ENCODE measurements at places on chromosomes 16 and 17. TPM values are rescaled to one million over a fixed set of nuclear protein-coding genes. Genes with fewer than 3 reads are reported as not detected.

The C16orf92 gene
- not detected for polyA plus RNA-seq

DNA sequence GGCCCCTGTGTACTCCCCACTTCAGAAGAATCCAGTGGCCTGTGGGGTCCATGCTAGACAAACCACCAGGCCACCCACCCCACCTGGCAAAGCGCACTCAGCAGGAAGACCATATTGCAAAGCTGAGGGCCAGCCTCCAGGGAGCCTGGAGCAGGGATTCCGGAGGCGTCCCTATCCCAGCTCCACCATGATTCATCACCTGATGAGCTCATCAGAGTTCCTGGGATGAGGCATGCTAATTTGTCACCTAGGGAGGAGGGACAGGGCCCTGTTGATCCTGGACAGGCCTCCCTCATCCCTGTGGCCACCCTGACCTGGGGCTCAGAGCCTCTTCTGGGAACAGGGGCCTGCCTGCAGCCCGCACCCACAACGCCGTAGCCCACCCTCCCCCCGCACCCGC is 131.6 kb upstream of the PLCG2 start:
- DNase-seq, result no peak

- no peak for DNase-seq
Measured at GRCh38 chr16:86342161-86342834, 168.0 kb upstream of the FOXF1 start.

DNA sequence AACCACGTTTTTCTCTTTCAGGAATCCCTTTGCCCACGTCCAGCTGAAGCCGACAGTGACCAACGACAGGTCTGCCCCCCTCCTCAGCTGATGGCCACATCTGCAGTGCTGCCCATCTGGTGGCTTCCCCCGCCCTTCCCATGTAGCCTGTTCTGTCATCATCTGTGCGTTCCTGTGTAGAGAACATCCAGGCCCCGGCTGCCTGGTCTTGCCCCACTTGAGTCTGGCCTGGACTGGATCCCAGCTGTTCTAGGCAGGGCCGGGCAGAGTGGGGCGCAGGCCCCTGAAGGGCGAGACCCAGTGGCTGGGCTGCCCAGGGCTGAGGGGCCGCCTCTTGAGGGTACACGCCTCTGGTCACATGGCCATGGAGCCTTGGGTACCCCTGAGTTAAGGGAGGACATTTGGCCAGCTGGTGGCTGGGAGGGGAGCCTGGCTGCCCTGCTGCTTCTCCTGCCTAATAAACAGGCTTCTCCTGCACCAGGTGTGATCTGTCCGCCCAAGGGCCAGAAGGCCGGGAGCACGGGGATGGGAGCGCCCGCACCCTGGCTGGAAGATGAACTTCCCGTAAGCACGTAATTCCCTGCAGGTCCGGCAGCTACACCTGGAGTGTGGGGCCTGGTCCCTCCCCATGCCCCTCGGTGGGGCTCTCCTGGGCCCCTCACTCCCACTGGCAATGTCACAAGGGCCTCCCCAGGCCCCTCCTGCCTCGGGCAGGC is 49.4 kb upstream of the PVALEF start:
- DNase-seq, result no peak

Data from right lung (tissue), 10 donors.